ENCODE measurements at places on chromosomes 1 and 21. TPM values are rescaled to one million over a fixed set of nuclear protein-coding genes. Genes with fewer than 3 reads are reported as not detected.

Gene TSPEAR
- total RNA-seq, result not detected

Gene TRIM17
- not detected for total RNA-seq

Gene KANK4
- total RNA-seq, result 0.60 TPM

Gene ATP6V1G3
- not detected for total RNA-seq

Gene WNT3A
- total RNA-seq, result not detected

Gene TRIM58
- total RNA-seq, result not detected
